ENCODE measurements at places on chromosomes 3 and 15.

DNA sequence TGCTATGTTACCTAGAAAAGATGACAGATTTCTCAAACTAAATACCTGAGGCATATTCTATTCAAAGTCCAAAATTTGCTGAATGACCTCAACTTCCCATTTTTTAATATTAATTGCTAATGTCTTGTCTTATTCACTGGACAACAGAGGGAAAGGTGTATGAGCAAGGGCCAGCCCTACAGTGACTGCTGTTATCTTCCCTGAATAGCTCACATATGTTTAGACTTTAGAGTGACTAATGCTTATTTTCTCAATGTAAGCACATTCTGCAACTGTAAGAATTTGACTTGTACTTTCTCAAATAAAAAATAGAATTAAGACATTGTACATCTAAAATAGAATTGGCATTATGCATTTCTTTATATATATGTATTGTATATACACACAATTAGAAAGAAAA, 26.5 kb upstream of the AADACL2 start:
- no peak for DNase-seq

GRCh38 chr3:31456373-31456772, 76.4 kb upstream of the STT3B start:
- DNase-seq = no peak

DNA sequence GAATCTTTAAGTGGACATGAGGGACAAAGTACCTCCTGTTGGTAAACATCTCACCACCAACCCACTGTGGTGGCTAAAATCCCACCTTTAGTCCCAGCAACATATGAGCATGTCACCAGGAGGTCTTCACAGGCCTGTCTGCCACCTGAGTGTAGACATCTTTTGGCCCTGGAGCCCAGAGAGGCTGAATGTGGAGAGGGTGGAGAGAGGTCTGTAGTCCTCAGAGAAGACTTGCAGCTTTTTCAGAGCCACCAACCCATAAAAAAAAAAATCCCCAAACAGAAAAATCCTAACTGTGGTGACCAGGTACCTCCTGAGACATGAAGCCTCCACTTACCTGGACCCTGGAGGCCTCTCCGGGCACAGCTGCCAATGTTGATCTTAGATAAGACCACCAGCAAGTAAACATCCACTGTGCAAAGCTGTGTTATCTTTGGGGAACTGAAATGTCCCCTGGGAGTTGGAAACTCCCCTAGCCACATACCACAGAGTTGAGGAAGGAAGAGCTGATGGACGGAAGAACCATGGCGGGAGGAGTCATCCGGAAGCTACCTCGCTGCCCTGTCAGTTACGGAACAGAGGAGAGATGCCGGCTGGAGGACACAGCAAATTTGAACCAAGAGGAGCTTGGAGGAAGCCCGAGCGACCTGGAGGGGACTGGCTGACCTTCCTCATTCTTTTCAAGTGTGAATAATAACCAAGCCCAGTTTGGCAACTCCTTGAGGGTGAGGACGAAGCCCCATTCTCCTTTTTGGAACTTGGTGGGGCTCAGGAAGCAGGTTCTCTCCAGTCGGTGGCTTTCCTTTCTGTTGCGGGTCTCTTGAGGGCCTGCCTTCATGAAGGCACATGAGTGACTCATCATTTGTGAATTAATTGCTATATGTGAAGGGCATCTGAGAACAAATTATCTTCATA, at the start of gene GHRL:
TSS of gene GHRL (minus strand) at position 443 of the 915 bp plus-strand sequence. CDS start 2,767 bp downstream, outside the sequence.
- no peak for DNase-seq

GRCh38 chr3:10471054-10471688, 34.2 kb downstream of the ATP2B2 start:
- no peak for DNase-seq

DNA sequence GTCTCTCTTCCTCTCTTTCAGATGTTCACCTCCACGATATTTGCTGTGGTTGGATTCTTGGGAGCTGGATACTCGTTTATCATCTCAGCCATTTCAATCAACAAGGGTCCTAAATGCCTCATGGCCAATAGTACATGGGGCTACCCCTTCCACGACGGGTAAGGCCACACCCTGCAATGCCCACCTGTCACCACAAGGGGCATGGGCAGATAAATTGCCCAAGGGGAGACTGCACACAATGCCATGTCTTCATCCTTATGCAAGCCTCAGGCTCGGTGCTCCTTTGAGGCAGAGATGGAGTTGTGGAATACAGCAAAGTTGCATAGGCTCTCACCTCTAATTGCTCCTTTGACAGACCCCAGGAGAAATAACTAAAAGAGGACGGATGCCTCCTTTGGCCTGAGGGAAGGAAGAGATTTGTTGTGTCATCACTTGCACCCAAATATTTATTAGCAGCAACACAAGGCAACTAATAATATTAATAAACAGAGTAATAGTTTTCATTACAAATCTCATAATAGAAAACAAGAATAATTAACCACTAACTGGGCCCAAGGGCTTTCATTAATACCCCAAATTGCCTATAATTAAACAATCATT, 13.2 kb downstream of the TM4SF4 start:
- DNase-seq = peak; percentile 55

DNA sequence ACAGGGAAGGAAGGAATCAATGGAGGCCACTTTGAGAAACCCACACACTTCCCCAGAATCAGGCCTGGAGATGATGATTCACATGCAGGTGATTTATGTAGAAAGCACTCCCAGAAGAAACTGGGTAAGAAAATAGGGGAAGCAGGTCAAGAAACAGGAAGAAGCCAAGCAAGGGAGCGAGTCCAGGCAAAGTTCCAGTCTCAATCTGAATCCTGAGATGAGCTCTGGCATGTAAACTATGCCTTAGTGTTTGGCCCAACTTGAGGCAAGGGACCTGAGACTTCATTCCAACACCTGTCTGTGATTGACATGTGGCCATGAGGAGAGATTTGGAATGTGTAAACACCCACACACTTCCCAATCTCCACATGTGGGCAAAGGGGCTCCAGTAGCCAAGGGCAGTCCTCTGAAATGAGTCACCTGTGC, 61.6 kb upstream of the CTNNB1 start:
- DNase-seq = peak; percentile 49

DNA sequence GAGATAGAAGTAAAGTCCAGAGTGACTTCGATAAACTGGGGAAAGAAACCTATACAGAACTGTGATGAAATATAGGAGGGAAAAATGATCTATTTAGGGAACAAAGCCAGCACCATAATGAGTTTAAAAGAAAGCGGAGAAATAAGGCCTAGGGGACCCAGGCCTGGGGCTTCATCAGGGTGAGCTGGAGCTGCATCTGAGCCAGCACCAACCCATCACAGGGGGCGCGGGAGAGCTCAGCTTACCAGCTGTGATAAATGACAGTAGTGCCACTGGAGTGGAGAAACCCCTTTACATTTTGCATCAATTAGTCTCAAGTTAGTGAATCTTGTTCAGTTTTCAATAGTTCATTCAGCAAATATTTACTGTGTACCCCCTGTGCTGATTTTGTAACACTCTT, 21.3 kb downstream of the PODXL2 start:
- DNase-seq = no peak

DNA sequence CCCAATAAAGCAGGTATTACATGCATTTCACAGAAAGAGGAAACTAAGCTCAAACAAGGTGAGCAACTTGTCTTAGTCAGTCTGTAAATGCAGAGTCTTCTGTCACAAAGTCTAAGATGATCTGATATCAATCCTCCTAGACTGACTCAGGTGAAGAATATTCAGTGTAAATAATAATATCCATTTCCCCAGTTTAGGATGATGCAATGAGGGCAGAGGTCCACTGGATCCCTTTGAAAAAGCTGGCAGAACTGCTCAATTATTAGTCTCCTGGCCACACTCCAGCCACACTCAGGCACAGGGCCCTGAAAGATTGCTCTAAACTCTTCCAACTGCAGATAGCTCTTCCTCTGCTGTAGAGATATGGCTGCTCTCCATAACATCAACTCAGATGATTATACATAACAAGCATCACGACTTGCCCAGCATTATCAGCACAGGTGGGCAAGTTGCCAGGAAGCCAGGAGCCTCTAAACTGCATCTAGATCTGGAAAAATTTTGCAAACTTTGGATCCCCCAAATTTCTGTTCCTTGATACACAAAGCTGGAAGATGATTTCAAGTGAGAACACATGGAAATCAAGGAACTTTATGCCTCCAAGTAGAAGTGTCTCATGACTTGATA, 129.8 kb upstream of the CPNE4 start:
- no peak for DNase-seq

DNA sequence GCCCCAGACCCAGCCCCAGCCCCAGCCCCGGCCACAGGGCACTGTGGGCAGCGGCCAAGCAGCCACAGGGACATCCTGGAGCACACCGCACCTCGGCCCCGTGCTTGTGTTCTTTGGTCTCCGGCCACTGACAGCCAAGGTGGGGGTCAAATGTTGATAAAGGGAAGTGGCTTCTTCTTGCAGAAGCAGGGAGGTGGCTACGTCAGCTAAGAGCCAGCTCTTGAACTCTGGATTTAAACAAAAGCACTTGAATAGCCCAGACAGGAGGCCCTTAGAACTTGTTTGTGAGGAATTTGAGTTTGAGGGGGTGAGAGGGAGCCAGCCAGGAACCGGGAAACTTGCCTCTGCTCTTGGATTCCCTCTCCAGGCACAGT, 135.8 kb upstream of the ABHD17C start:
- DNase-seq = no peak

DNA sequence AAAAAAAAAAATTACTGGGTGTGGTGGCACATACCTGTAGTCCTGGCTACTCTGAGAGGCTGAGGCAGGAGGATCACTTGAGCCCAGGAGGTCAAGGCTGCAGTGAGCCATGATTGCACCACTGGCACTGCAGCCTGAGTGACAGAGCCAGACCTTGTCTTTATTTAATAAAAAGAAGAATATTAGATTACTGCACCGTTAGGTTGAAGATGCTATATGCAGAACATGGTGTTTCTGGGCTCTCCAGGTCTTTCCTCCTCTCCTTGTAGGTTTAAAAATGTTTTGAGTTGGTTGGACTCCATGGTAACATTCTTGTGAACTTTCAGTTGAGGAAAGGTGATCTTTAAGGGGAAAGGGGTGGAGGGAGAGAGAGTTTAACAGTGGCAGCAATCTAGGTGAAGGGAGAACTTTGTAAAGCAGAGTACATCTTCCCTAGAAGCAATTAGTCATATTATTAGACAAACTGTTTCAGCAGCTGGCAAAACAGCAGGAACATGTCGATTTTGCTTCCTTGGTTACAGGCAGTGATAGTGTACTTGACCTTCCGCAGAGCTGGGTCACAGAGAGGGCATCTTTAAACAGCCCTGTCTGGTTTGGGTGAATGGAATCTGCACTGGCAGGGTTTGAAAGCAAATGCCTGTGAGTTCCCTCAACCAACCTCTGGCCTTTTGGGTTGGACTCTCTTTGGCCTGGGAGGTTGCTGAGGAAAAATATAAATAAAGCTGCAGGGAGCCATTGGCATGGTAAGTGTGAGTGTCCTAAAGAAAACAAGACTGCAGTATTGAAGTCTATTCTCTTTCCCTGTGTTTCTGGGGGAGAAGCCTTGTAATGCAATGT, 42.8 kb downstream of the NR2C2 start:
- DNase-seq = peak; percentile 66

DNA sequence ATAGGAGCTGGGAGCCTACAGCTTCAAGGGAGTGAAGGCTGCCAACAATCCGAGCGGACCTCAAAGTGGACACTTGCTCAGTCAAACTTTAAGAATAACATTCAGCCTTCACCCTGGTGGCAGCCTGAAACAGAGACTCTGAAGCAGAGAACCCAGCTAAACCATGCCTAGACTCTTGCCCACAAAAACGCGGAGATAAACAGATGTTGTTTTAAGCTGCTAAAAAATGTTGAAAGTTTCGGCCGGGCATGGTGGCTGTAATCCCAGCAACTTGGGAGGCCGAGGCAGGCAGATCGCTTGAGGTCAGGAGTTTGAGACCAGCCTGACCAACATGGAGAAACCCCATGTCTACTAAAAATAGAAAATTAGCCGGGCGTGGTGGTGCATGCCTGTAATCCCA, 29.8 kb upstream of the TRIM59 start:
- DNase-seq = no peak

DNA sequence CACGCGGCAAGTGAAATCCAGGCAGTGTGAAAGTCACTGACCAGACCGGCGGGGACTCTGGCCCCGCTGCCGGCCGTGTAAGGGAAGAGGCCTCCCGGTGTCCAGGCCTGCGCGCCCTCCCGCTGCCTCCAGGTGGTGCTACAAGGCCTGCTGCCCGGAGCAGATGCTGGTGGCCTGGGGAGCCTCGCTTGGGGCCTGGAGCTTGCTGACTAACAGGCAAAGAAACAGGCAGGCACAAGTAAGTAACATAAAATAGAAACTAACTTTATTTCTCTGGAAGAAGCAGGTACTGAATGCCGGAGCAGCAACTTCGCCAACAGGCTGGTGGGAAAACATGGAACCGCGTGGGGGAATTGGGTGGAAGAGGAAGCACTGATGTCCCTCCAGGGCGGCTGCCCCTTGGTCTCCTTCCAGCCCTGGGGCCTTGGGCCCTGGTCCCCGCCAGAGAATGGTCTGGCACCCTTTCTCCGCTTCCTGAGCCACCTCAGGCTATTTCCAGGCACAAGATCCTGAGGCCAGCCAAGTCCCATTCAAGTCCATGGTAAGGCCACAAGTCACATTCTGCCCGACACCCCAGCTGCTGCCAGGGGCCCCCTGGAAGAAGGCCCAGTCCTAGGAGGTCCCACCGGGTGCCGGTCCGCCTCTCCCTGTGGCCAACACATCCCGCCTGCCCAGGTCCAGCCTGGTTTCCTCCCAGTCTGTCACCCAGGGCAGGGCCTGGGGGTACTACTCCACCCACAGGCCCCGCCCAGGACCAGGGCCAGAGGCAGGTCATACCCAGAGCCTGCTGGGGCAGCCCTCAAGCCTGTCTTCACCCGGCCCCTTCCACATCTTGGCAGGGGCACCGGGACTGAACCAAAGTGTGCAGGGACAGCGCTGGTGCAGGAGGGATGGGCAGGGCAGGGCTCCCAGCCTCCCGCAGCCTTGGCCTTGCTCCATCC, 45.0 kb downstream of the TNK2 start:
- peak; percentile 91 for DNase-seq

GRCh38 chr15:33453761-33454160, 143.0 kb downstream of the RYR3 start:
- no peak for DNase-seq

DNA sequence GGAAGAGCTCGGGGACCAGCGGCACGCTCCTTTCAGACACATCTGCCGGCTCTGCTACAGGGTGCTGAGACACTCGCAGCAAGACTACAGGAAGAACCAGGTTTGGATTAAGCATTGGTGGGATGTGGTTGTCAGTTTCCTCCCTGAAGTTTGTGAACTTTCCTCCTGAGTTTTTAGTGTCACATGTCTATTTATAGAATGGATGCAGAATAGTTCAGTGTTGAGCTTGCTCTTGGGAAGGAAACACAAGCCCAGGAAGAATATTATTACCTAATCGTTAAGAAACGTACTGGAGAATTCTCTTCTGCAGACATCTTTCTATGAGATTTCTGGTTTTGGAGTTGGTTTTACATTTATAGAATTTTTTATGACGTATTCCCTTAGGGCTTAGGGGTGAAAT, 172.0 kb downstream of the ITPR1 start:
- no peak for DNase-seq

- peak; percentile 53 for DNase-seq
Observed at GRCh38 chr15:41790756-41791546, 16.7 kb downstream of the MAPKBP1 start.

DNA sequence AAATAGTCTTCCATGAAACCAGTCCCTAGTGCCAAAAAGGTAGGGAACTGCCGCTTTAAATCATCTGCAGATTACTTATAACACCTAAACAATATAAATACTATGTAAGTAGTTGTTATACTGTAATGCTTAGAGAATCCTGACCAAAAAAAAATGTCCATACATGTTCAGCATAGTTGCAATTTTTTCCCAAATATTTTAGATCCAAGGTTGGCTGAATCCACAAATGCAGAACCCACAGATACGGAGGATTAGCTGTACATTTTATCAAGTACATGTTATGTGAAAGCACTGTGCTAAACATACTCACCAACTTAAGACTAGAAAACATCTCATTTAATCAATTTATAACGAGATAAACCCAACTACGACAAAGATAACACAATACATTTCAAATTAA, 9.3 kb downstream of the MSL2 start:
- no peak for DNase-seq

All from ELF-1 (cell line).